Ascending aorta (tissue), 2 donors: ENCODE measurements at places on chromosomes 4 and X. TPM values are rescaled to one million over a fixed set of nuclear protein-coding genes. Genes with fewer than 3 reads are reported as not detected.

MAP7D3 gene
- total RNA-seq: 7.9 TPM

GPC4 gene
- 12.0 TPM for total RNA-seq

VSIG1 gene
- 2.9 TPM for total RNA-seq

SSX1 gene
- not detected for total RNA-seq

DNA sequence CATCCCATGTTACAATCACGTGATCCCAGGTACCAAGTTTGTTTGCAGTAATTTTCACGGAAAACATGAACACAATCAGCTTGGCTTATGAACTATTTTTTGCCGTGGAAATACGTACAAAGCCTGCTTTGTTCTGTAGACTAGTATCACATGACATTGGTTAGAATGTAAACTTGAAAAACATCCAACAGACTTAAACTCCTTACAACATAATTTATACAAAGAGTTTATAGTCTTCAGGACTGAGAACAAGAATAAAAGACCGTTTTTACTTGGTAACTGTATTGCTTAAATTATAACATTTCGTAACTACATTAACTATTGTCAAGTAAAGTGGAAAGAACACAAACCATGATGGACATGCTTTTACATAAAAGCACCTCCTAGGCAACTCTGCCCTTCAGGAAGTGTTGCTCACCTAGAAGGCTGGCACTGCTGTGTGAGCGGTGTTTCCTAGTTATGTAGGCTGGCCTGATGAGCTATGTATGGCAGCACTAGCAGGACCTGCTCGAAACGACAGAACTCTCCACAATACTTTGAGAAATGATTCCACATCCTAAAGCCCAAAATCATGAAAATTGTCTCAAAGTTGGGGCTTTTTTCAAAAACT is 41.8 kb upstream of the WDR1 start:
- no peak overlapping the region for H3K4me3 ChIP-seq
- H3K27me3 ChIP-seq: no peaks in the 10 kb centered on the region

DNA sequence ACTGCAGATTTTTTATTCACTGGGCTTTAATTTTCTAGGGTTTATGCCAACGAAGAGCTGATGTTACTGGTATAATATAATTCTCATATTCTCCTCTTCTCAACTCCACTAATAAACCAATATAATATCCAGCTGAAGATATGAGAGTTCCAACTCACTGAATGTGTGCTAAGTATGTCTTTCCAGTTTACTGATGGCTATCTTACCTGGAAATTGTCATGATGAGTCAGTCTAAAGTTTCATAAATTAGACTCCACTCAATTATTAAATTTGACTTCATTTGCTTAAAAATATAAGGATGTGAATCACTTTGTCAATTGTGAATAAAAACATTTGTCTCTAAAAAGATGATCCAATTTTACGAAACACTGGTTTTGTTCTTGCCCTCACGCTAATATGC is 28.4 kb downstream of the STBD1 start:
- no peak overlapping the region for H3K27ac ChIP-seq
- H3K4me3 ChIP-seq: no peak overlapping the region
- no peaks in the 10 kb centered on the region for H3K4me1 ChIP-seq
- no peaks in the 10 kb centered on the region for H3K27me3 ChIP-seq
- H3K36me3 ChIP-seq: no peaks in the 10 kb centered on the region

DNA sequence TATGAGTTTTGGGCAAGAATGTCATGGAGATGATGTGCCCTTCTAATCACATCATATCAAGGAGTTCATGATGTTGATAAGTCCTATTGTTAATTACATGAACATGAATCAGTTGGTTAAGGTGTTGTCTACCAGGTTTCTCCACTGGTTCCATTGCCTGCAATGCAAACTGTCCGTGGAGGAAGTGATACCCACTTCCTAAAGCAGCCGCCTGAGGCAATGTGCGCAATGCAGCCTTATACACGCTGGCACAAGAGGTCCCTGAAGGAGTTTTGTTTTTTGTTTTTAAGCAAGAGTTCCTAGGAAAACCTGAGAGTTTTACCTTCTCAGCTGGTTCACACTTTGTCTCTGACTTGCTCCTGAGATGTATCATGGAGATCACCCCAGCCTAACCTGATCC is 5.9 kb upstream of the GPKOW start:
- no peak overlapping the region for H3K4me3 ChIP-seq
- no peaks in the 10 kb centered on the region for H3K27me3 ChIP-seq
- no peak for DNase-seq
- H3K36me3 ChIP-seq: no peaks in the 10 kb centered on the region

- no peaks in the 10 kb centered on the region for H3K4me1 ChIP-seq
- no peak overlapping the region for H3K27ac ChIP-seq
- H3K4me3 ChIP-seq: peak overlapping the region; percentile 9
- H3K27me3 ChIP-seq: no peaks in the 10 kb centered on the region
Observed at GRCh38 chrX:40471965-40472648, 108.7 kb upstream of the ATP6AP2 start.

DNA sequence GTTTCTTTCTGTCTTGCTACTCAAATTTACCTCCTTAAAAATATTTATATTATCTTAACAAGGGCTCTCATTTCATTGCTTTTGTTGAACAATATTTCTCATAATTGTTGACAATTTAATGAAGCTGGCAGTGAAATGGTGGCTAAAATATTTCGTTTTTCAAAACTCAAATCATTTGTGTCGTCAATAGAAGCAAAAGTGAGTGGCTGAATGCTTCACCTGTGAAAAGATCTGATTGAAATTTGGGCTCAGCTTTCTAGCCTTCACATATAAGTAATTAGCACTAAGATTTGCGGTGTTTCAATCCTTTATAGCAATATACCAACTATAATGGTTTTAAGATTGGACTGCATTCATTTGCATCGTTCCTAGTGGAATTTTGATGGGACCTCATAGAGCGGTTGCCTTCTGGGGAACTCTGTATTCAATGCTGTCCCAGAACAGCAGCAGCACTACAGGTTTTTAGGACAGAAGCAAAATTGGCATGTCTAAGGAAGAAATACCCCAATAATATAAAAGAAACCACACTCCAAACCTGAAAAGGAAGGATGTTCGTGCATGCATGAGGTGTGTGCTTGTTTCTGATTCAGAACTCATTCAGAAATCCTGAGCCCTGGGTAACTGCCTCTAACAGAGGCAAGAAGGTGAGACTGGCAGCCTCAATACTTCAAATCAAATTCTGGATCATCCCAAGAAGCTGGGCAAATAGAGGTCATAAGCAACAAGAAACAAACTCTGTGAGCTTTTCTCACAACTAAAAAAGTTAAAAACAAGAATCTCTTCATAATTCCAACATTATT is 2.5 kb downstream of the CXCL1 start:
- H3K36me3 ChIP-seq: no peaks in the 10 kb centered on the region
- H3K4me3 ChIP-seq: no peak overlapping the region
- H3K27ac ChIP-seq: no peak overlapping the region
- H3K4me1 ChIP-seq: no peaks in the 10 kb centered on the region

GRCh38 chr4:182973511-182973911 is 56.3 kb upstream of the DCTD start:
- H3K4me1 ChIP-seq: no peaks in the 10 kb centered on the region
- DNase-seq: no peak
- no peaks in the 10 kb centered on the region for H3K27me3 ChIP-seq
- H3K27ac ChIP-seq: no peak overlapping the region

DNA sequence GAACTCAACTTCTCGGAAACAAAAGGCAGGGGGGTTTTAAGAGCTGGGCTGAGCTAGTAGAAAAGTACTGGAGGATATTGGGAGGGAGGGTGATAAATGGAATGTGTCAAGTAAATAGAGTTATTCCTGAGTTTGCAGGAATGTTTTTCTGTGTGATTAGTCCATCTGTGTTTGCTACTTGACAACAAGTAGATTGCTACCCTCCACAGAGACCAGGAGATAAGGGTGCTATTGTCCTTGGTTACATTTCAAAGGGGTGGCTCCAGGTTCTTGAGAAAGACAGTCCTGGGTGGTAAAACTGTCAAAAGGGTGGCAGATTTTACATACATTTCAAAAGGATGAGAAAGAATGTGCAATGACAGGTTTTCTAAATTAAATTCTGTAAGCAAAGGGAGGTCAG is 181.2 kb upstream of the PPP3CA start:
- H3K27me3 ChIP-seq: no peaks in the 10 kb centered on the region
- no peaks in the 10 kb centered on the region for H3K36me3 ChIP-seq
- DNase-seq: no peak
- no peaks in the 10 kb centered on the region for H3K4me1 ChIP-seq
- H3K27ac ChIP-seq: no peak overlapping the region

DNA sequence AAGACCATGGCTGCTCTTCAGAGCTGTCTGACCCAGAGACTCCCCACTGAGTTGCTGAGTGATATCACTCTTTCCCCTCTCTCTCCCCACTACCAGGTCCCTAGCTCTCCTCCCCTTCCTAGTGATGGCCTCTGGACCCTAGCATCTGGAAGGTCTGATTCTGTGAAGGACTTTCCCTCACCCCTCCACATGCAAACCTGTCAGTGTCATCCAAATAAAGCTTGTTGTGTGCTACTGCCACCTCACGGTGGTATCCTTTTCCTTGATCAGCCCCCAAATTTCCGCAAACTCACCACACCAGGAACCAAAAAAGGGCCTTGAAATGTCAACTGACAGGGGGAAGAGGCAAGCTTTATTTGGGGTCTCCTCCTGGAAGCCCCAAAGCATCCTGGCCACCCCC is 500.2 kb downstream of the IDS start:
- no peaks in the 10 kb centered on the region for H3K27me3 ChIP-seq
- no peaks in the 10 kb centered on the region for H3K36me3 ChIP-seq
- no peak overlapping the region for H3K4me3 ChIP-seq
- no peaks in the 10 kb centered on the region for H3K4me1 ChIP-seq
- H3K27ac ChIP-seq: no peak overlapping the region

- no peaks in the 10 kb centered on the region for H3K27me3 ChIP-seq
- H3K4me3 ChIP-seq: no peak overlapping the region
- no peak for DNase-seq
- H3K36me3 ChIP-seq: no peaks in the 10 kb centered on the region
- H3K27ac ChIP-seq: no peak overlapping the region
Observed at GRCh38 chr4:118224243-118224829, 128.5 kb downstream of the PRSS12 start.
